MV-4-11 (cell line): ENCODE measurements at places on chromosomes 4 and X.

DNA sequence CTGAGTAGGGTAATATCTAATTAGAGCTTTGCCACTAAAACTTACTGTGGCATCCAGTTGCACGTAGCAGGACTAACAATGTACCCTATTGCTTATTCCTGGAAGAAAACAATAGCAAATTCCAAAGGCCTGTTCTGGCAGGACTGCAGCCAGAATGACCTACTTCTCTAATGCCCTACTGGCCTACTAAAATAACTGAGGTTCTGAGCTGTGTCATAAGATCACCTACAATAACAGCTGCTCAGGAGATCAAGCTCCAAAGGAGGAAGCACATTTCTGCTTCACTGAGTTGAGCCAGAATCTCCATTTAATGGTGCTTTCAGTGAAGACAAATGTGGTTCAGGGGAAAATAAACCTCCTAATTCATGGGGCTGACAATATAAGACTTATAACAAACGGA lies 42.2 kb upstream of the CXCL8 start:
- DNase-seq: no peak

DNA sequence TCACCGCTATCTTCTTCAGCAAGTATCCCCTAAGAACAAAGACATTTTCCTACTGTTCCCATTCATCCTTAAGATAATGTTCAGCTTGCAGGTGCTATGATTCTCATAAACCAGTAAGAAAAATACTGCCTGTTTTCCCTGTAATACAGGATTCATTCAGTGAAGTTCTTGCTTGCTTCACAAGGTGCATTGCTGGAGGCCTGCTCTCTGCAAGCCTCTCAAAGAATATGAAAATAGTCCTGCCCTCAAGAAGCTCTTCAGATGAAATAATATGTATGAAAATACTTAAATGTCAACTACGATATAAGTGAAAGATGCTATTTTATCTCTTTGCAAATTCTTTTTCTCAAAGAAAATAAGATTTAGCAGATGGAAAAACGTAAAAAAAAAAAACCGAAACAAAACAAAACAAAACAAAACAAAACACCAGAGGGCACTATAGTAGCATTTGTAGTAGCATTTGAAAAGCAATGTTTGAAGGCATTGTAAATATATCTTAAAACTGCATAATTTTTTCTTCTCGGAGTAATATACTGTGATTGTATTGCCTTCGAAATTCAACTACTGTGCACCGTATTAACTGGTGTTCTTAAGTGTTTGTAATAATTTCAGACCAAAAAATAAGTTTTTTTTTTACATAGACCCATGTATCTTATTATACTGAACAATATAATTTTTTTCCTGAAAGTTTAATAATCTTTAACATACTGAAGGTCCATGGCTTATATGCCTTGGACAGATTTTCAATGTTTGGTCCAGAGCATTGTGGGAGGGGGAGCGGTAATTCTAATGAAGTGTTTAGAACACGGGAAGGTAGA lies 26.0 kb downstream of the ADH4 start:
- no peak for DNase-seq

DNA sequence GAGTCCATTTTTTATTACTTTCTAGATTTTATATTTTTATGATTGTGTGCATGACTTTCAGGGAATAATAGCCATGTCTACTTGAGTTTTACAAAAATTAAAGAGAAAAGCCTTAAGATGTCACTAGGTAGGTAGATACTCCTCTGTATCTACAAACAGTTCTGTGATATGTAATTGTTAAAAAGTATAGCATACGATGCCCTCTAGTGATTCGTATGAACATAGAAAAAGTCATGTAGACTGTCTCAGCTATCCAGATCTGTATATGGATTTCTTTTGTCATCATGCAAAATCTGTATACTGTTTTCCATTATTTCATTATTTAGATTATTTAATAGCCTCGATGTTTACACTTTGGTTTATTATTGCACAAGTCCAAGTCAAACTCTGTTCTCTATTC lies 856.6 kb downstream of the CENPC start:
- DNase-seq: no peak

DNA sequence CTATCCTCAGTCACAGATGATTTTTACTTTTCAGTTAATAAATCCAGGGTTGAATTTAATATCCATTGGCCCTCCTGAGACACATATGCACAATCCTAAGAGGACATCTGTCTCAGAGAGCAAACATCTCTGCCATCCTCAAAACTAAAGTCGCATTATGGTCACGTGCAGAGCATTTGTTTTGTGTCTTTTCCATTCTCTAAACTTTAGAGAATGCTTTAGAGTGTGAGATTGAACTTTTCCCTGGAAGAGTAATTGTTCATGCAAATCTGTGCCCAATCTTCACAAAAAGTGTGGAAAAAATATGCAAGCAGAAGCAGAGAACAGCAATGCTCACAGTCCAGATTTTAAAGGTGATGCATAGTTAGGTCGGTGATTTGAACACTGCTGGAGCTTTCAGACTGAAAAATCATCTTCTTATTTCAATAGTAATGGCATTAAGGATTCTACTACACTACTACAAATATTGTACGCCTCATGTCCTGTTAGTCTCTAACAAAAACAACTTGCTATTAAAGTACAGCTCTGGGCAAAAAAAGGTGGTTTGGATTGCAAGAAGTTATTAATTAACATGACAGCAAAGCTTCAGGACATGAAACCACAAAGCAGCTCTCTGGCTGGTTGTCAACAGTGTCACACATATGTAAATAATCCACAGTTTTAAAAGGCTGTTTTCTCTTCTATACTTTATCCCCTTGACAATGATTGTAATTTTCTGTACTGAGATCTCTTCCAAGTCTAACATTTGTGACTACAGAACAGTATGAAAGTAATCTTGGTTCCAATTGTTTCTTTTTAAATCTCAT lies 19.9 kb downstream of the DCHS2 start:
- no peak for DNase-seq

DNA sequence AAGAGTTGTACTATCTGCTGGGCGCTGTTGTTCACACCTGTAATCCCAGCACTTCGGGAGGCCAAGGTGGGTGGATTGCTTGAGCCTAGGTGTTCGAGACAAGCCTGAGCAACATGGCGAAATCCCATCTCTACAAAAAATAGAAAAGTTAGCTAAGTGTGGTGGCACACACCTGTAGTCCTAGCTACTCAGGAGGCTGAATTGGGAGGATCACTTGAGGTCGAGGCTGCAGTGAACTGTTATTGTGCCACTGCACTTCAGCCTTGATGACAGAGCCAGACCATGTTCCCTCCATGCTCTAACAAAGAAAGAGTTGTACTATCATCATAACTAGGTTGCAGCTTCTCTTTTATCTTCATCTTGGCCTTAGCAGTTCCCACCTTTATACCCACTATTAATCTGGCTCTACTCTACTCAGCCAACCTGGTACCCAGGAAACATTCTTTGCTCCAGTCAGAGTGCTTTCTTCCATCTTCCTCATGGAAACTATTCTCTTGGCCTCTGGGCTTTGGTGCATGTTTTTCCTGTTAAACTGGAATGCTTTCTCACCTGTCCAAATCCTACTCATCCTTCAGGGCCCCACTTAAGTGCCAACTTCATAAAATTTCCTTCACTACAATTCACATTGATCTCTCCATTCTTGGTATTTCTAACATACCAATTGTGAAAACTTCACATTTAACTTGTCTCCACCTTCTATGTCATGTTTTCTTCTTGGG lies 18.2 kb downstream of the FABP2 start:
- DNase-seq: no peak

DNA sequence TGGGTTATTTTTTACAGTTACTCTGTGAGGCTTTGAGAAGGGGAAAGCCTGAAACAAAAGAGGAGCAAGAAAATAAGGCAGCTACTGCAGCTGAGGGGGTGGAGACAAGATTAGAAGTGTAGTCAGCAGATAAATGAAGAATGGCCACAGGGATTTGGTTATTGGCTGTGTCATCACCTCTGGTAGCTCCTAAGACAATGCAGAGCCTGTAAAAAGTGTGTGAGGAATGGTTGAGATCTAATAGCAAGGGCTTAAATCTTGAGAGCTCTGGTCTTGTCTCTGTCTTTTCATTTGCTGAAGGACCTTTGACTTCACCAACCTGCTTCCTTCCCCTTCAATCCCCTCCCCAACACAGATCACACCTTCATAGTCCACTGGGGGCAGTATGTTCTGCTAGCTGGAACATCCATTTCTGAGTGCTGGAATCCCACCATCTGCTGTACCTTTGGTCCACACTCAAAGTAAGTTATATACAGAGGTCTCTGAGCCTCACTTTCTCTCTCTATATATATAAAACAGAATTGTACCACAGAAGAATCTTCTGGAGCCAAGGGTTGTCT lies 213.7 kb upstream of the ZIC3 start:
- DNase-seq: no peak

DNA sequence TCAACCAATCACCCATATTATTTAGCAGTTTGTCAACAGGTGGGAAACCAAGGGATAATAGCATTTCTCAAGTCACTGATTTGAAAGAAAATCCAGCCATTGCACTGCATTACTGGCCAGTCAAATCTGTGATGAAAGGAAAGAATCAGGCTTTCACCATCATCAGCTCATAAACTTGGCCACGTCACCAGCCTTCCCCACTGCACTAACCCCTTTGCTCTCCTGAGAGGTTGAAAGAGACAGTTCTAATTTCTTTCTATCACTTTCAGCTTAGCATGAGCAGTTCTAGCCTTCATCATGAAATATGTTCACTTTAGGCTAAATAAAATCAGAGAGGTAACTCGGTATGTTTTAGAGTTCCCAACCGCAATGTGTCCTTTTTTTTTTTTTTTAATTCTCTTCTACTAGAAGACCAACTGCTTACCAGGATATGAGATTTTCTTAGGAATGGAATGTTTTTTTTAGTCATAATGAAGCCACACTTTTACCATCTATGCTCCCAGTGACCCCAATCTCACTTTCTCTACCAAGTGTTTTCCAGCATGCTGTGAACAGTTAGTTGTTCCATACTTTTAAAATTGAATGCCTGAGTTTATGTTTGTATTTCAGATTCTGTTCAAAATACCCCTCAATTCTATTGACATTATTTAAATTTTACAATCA lies 55.7 kb upstream of the SLC7A11 start:
- no peak for DNase-seq

- no peak for DNase-seq
These were observed 263.8 kb upstream of the NDST3 start for GRCh38 chr4:117770269-117771102.

DNA sequence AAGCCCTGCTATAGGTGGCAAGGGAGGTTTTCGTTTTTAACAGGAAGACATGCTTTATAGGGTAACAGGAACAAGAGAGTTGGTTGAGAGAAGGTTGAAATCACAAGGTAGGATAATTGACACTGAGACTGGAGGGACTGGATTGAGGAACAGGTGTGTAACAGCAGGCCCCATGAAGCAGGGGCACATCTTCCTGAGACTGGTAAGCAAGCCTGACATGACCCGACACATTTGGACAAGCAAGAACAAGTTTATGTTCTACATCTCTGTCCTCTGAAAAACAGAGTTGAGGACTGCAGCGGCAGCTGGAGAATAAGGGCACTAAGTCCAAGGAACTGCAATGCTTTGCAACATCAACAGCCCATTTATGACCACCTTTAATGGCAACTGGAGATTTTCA lies 5.2 kb downstream of the RPS4X start:
- no peak for DNase-seq

GRCh38 chr4:133598779-133599178 lies 449.7 kb downstream of the PCDH10 start:
- no peak for DNase-seq

GRCh38 chr4:151604238-151604637 lies 156.6 kb downstream of the GATB start:
- DNase-seq: no peak
